ENCODE measurements at places on chromosomes 12 and 14.

DNA sequence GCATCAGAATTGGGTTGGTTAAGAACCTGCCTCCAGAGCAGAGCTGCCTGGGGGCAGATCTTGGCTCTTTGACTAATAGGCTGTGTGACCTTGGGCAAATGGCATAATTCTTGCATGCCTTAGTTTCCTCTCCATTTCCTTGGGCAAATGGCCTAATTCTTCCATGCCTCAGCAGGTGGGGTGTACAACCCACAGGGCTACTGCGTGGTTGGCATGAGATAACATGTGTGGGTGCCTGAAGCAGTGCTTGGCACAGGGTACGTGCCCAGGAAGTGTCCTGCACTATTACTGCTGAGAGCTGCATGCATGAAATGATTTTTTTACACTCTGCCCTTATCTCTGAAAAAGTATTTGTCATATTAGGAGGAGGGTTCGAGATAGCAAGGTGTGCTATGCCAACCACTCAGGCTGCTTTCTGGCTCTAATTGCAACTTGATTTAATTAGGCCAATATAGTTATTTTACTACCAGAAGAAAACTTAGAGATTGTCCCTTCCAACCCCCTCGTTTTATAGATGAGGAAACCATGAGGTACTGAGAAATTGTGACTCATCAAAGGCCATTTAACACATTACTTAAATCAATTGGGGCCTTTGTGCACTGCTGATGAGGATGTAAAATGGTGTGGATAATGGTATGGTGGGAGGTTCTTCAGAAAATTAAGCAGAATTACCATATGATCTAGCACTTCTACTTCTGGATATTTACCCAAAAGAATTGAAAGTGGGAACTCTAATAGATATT lies 161.6 kb upstream of the HIF1A start:
- no peaks in the 10 kb centered on the region for H3K27me3 ChIP-seq
- H3K4me3 ChIP-seq = no peak overlapping the region
- H3K27ac ChIP-seq = no peak overlapping the region
- H3K4me1 ChIP-seq = peaks cover 35% of the 10 kb centered on the region
- H3K36me3 ChIP-seq = no peaks in the 10 kb centered on the region

DNA sequence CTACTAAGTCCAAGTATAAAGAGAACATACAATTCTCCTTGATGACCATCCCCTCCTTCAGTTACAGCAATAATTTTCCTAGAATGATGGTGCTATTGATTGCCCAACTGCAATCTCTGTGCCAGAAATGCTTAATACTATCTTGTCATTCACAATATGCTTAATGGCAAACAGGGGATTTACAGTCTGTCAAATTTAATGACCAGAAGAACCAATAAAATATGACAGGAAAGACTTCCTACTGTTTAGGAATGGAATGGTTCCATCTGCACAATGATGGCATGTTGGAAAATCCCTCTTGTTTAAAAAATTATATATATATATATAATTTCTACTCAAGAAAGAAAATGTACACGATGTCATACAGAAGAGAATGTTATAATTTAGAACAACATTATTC lies 623.2 kb downstream of the CCER1 start:
- no peaks in the 10 kb centered on the region for H3K27me3 ChIP-seq
- H3K36me3 ChIP-seq = no peaks in the 10 kb centered on the region
- DNase-seq = no peak
- H3K27ac ChIP-seq = no peak overlapping the region

DNA sequence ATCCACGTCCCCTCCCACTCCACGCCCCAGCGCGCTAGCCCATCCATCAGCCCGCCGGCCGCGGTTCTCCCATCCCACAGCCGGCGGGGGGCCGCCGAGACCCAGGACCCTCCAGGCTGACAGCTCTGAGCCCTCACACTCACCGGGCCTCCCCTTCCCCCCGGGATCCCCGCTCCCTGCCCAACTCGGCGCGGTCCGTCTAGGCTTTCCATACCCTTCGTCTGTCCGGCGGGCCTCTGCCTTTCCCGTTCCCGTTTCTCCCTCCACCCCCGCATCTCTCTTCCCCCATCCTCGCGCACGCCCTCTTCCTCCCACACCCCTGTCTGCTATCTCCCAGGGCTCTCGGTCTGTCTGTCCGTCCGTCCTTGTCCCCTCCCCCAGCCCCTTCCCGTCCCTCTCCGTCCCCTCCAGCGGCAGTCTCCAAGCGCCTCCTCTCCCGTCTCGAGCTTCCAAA lies 726 bp downstream of the ZFHX2 start:
- H3K36me3 ChIP-seq = no peaks in the 10 kb centered on the region
- peak overlapping the region; percentile 74 for H3K27ac ChIP-seq
- no peaks in the 10 kb centered on the region for H3K27me3 ChIP-seq
- no peak overlapping the region for H3K4me3 ChIP-seq
- no peak for DNase-seq
- peaks cover 7% of the 10 kb centered on the region for H3K4me1 ChIP-seq

- H3K36me3 ChIP-seq = no peaks in the 10 kb centered on the region
- H3K4me1 ChIP-seq = peaks cover 42% of the 10 kb centered on the region
- no peak for DNase-seq
- H3K27ac ChIP-seq = no peak overlapping the region
Observed at GRCh38 chr12:92502417-92503028, 200.3 kb upstream of the PLEKHG7 start.

All from osteocyte (in vitro differentiated cells).